Fibroblast of pulmonary artery (primary cell): ENCODE measurements at places on chromosomes 3 and 15.

DNA sequence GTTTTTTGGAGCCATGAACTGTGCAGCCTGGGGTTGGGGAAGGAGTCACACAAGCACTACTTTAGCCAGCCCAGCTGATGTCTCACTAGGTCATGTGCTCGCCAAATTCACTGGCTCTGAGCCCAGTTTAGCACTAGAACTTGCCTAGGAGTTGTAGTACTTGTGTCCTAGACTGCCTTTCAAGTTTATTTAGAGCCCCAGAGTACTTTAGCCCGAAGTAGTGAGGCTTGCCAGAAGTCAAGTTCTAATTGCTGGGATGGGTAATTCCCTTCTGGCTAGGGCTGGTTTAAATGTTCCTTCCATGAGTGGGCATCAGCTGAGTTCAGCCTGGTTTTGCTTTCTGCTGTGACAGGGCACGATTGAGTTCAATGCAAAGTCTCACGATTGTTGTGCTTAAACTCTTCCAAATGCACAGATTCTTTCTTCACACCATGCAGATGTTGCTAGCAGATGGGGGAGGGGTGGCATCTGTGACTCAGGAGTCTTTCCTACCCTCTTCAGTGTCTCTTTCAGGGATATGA, 228.2 kb upstream of the ZPLD1 start:
- DNase-seq: peak; percentile 79

DNA sequence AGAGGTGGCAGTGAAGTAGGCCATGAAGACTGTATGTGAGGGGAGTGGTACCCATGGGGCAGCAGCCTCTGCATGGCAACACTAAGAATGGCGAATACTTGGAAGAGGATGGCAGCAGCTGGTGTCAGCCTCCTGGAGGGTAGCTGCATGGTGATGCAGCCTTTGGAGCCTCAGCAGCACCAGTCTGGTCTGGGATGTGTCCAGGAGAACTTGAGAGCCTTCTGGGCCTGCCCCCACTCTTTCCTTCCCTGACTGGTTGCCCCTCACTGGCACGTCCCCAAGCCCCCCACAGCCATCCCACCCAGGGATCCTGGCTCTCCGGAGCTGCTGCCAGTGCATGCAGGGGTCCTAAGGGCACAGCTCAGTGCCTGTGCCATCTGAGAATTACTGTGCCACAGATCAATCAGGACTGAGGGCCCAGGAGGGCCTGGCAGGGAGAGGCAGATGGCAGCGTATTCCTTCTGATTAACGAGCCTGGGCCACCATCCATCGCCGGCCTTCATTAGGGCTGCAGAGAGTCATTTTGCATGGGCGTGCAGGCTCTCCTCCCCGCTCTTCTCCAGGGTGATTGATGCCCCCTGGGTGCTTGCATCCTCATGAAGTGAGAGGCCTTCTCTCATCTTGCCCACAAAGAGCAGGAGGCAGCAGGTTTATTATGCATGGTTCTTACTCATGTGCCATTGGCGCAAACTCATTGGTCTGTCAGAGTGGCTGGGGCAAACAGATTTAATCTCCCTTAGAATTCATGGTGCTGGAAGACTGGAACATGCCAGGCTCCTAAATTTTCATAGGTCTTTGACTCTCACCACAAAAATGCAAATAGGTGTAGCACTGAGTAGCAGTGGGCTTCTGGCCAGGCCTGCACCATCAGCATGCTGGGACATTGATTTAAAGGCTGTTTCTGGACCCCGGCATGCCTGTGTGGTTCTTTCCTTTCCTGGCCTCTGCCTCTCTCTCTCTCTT, 116.8 kb downstream of the EPHB1 start:
- DNase-seq: no peak

DNA sequence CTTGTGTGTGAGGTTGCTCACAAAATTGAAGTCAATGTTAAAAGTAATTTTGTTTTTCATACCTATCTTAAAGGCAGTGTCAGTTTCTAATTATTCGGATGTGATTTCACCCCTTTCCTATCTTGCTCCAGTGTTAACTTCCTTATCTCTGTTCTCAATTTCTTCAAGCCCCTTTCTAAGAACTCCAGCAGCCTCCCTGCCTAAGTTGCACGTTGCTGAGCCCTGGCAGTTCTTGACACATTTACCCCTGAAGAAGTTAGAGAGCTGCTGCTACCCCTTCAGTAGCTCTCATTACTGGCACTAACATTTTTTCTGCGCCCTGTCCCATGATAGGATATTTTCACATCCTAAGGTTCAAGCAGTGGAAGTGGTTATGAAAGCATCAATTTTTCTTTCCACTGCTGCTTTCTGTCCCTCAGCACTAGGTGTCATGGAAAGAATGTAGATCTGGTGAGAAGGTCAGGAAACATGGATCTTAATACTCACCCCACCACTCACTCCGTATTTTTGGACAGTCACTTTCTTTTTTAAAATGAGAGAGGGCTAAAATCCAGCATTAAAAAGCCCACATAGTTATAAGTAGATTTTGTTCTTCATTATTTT, 62.9 kb downstream of the OPA1 start:
- DNase-seq: no peak

- peak; percentile 63 for DNase-seq
Observed at GRCh38 chr3:160754371-160754854, 1.6 kb upstream of the PPM1L start.

DNA sequence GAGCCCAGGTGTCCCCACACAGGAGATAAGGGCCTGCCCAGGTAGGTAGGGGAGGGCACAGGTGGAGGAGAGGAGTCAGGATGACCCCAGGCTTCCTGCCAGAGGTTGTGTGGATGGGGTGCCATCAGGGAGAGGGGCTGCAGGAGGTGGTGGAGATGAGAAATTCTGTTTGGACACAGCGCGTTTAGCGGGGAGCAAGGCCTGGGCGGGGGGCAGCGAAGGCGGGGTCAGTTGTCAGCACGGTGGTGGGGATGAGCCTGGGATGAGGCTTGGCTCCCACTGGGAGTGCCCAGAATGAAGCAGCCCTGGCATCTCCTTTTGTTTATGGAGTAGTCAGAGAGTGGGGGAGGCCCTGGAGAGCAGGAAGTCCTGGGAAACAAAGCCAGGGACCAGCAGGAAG, 14.6 kb downstream of the RNF123 start:
- DNase-seq: no peak

DNA sequence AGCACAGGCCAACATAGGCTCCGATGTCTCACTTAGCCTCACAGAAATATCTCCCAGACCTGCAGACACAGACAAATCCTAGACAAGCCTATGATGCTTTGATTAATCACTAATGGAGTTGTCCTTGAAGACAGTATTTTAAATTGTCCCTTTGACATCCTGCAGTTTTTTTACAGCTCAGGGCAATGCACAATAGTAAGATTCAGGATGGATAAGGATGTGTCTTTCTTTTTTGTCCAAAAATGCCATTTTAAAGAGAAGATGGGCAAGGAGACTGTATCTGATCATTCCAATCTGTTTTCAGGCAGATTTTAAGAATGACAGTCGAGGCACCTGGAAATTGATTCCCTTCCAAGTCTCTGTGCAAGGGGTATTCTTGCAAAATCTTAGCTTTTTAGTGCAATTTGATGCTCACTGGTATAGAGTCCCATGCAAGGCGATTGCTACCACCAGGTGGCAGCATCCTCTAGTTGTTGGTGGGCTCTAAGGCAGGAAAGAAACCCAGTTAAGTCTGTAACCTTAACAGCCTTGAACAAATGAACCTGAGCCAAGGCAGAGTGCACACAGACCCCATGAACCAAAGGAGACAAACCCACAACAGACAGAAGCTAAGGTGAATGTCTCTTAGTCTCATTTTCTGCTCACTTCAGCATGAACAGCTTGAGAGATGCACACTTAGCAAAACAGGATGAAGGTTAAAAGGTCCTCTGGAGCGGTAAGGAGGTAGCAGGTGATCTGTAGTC, 51.2 kb upstream of the MINAR1 start:
- peak; percentile 83 for DNase-seq

- no peak for DNase-seq
Observed at GRCh38 chr15:26091184-26091583, 228.1 kb upstream of the ATP10A start.

DNA sequence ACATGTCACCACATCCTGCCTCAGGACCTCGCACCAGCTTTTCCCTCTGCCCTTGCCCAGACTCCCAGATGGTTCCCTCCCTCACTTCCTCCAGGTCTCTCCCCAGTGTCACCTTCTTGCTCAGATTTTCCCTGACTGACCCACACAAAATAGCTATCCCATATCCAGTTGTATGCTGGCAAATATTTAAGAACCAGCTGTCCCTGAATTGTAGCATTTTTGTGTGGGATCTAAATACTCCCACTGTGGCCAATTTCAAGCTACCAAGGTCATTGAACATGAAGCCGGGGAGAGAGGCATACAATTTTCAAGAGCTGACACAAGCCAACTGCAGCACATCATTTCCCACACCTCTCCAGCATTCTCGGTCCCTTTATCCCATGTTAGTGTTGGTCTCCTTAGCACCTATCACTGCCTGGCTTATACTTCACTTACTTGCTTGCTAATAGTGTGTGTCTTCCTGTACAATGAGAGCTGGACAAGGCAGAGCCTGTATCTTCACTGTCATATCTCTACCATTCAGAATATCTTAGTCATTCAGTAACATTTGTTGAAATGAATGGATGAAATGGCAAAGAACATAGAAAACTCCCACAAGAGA, 101.3 kb upstream of the CTNNB1 start:
- DNase-seq: no peak

- DNase-seq: no peak
Observed at GRCh38 chr3:187610981-187611511, 59.1 kb downstream of the SST start.

- no peak for DNase-seq
Observed at GRCh38 chr3:126715432-126715831, 11.4 kb downstream of the CHCHD6 start.

GRCh38 chr3:185717121-185717520, 107.7 kb downstream of the IGF2BP2 start:
- peak; percentile 87 for DNase-seq

- DNase-seq: peak; percentile 89
Observed at GRCh38 chr15:63233667-63234423, 43.6 kb upstream of the APH1B start.

DNA sequence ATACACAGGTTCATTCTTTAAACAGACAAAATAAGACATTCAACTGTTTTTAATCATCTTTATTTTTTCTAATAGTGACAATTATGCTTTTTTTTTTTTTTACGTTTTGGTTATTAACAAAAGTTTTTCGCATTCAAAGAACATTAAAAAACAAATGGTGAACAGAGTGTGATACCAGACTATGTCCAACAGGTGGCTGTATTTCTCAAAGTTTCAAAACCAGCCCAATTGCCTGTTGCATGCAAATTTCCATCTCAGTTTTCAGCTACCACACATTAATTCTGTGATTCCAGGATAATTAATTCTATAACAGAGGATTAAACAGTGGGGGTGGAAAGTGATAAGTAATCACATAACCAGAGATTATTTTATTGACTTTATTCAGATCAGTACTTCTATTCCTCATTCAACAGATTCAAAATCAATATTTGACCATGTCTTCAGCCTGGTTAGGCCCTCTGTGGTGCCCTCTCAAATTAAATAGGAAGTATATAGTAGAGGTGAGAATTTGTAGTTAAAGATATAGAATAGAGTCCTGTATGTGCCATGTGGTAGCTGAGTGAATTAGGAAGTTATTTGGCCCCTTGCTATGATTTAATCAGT, 122.2 kb upstream of the DCBLD2 start:
- DNase-seq: peak; percentile 72

- peak; percentile 96 for DNase-seq
Observed at GRCh38 chr3:134464064-134464688, 21.6 kb downstream of the ANAPC13 start.

DNA sequence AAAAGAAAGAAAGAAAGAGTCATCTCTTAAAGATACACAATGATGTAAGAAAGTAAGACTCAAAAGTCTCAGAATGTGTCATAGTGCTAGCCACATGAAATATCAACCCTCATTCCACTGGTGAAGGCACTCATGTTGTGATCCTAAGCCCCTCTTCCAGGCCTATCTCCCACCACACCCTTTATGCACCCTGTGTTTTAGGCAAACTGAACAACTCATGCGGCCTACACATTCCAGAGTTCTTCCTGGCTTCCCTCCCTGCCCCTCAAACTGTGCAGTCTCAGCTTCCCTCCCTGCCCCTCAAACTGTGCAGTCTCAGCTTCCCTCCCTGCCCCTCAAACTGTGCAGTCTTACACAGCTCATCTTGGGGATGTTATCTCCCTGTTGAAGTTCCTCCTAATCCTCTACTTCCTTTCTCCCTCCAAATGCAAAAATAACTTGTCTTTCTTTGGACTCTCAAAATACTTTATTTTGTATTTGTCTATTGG, 69.0 kb upstream of the FNDC3B start:
- DNase-seq: no peak

DNA sequence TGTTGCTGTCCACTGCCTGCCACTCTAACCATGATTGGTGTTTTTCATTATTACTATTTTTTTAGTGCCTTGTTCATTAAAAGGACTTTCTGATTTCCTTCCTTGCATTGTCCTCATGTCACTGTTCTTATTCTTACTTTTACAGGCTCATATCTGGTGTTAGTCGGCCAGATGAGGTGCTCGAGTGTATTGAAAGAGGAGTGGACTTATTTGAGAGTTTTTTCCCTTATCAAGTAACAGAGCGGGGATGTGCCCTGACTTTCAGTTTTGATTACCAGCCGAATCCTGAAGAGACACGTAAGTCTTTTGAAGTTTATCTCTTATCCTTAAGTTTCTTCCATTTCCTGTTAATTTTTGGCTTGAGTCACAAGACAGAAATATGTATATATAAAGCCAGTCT, 23.2 kb downstream of the QTRT2 start:
- DNase-seq: peak; percentile 32

DNA sequence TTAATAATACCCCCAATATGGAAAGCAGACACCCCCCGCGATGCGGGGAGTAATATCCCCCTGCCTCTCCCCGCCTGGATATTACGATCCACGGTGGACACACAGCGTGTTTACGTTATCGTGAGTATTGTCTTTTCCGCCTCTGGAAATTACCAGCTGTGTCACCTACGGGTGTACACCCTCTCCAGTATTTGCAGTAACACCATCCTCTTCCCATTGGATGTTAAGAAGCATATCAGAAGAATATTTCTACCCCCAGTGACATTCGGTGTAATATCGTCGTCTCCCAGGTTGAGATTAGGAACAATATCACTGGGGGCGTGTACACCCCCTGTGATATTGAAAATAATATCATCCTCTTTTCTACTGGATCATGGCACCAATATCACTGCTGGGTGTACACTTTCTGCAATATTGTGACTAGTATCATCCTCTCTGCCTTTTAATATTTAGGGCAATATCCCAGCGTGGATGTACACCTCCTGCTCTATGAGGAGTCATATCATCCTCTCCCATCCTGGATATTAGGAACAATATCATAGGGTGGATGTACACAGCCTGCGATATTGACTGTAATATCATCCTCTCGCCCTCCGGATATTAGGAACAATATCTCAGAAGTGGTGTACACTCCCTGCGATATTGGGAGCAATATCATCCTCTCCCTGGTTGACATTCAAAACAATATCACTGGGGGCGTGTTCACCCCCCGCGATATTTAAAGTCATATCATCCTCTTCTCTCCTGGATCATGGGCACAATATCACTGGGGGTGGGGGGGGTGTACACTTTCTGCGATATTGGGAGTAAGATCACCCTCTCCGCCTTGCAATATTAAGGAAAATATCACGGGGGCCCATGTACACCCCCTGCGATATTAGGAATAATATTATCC, 20.3 kb upstream of the BMF start:
- DNase-seq: no peak
